ENCODE measurements at places on chromosomes 5 and 9. TPM values are rescaled to one million over a fixed set of nuclear protein-coding genes. Genes with fewer than 3 reads are reported as not detected.

- DNase-seq, result no peak
These were observed 320.5 kb upstream of the PANK3 start for GRCh38 chr5:168899673-168900072.

DNA sequence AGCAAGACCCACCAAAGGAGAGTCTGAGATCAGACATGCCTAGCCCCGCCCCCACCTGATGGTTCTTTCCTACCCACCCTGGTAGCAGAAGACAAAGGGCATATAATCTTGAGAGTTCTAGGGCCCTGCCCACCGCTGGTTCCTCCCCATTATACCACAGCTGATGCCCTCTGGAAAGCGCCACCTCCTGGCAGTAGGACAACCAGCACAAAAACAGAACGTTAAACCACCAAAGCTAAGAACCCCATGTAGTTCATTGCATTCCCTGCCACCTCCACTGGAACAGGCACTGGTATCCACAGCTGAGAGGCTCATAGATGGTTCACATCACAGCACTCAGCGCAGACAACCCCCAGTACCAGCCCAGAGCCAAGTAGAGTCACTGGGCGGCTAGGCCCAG, 81.2 kb upstream of the TRPC7 start:
- DNase-seq, result no peak

DNA sequence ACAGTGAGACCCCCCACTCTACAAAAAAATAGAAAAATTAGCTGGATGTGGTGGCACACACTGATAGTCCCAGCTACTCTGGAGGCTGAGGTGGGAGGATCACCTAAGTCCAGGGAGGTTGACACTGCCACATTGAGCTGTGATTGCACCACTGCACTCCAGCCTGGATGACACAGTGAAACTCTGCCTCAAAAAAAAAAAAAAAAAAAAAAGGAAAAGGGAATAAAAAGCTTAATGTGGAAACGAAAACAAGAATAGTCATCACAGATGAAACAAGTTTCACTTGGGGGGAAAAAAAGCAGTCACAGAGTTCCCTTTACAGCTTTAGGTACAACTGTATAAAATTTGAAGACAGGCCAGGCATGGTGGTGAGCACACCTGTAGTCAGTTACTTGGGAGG, 84.2 kb downstream of the FNBP1 start:
- DNase-seq, result no peak

- no peak for DNase-seq
These were observed 95.1 kb downstream of the MAP1B start for GRCh38 chr5:72202331-72202825.

- no peak for DNase-seq
These were observed 172.2 kb downstream of the TRPM3 start for GRCh38 chr9:70949239-70949638.

DNA sequence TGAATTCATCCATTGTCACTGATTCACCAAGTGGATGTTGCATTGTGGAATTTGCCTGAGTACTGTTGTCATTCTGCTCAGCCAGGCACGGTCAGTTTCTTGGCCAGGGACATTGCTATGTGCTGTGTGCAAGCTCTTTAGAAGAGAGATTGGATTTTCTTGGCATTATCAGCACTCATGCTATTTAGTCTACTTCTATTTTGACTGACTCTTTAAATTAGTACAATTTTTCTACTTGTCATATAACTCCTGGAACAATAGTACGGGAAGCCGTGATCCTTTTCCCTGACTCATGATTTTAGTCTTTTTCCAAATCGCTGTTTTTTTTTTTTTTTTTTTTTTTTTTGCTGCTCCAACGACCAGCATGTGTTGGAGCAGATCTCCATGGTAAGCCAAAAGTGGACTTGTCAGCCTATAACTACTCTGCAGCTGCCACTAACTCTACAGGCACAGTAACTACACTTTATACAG, 129.7 kb downstream of the CDC42SE2 start:
- DNase-seq, result no peak

DNA sequence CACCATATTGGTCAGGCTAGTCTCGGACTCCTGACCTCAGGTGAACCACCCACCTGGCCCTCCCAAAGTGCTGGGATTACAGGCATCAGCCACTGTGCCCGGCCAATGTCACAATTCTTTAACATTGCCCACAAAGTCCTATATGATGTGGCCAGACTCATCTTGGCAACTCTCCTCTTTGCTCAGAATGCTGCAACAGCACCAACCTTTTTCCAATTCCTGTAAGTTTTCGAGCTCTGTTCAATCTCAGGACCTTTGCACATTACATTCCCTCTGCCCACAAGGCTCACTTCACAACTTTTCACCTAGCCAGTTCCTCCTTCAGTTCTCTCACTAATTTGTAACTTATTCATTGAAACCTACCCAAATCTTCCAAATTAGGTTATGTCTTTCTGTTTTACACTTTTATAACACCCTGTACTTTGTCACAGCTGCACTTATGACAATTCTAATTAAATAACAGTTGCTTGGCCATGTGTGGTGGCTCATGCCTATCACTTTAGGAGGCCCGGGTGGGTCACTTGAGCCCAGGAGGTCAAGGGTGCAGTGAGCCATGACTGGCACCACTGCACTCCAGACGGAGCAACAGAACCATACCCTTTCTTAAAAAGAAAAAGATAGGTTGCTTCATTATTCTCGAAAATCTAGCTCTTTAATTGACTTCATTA, 30.9 kb upstream of the GLDC start:
- no peak for DNase-seq

DNA sequence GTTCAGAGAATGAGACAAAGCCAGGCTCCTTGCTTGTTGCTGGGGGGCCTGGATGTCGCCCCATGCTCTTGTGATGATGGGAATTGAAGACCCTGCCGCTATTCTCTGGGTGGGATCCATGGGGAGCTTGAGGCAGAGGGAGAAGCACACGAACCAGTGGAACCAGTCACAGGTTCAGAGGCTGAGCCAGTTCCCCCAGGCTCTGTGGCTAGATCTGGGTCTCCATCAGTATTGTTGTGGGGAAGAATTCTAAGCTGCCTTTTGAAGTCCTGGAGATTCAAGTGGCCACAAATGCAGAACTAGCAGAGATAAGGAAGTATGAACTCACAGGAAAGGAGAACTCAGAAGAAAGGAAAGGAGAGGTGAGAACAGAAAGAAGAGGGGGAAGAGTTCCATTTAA, 219.4 kb downstream of the MSX2 start:
- DNase-seq, result no peak

DNA sequence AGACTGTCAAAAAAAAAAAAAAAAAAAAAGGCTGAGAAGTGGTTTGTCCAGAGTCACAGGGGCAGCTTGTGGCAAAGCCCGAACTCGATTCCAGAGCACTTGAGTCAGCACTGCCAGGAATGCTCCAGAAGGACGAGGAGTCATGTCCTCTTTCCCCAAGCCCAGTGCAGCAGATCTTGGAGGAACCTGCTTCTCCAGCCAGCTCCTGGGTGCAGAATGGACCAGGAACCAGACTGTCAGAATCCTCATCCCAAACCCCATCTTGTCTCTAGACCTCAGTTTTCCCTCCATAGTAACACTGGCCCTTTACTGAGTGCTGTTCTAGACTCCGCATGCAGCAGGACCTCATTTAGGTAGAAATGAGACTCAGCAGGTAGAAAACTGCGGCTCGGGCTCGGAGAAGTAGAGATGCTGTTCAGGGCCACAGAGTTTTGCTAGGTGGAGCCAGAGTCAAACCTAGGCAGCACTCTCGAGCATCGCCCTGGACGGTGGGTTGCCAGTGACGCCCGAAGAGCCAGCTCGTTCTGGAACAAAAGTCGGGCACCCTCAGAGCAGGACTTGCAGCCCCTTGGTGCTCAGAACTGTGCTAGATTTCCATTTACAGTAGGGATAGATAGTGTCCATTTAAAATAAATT, 15.4 kb downstream of the CD74 start:
- DNase-seq, result no peak

GRCh38 chr5:165502893-165503691, 1997.7 kb downstream of the MAT2B start:
- DNase-seq, result no peak

DNA sequence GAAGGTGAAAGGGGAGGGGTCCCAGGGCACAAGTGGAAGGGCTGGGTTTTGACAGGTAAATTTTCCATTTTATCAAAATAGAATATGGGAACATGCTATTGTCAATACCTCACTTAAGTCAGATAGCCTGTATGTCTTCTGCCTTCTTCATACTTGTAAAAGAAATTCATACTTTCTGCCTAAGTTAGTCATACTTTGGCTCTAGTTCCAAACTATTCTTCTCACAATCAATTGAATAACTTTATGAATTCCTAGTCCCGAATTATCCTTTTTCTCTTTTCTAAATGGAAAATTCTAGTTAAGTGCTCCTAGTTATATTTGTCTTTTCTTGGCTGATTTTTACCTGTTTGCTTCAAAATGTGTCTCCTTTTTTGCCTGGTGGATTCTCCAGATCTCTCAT, 271.4 kb downstream of the CSNK1G3 start:
- no peak for DNase-seq

GRCh38 chr9:109639674-109640579, 140.1 kb upstream of the PALM2AKAP2 start:
- DNase-seq, result peak; percentile 68

GRCh38 chr5:118199801-118200200, 788.5 kb downstream of the DTWD2 start:
- DNase-seq, result no peak

DNA sequence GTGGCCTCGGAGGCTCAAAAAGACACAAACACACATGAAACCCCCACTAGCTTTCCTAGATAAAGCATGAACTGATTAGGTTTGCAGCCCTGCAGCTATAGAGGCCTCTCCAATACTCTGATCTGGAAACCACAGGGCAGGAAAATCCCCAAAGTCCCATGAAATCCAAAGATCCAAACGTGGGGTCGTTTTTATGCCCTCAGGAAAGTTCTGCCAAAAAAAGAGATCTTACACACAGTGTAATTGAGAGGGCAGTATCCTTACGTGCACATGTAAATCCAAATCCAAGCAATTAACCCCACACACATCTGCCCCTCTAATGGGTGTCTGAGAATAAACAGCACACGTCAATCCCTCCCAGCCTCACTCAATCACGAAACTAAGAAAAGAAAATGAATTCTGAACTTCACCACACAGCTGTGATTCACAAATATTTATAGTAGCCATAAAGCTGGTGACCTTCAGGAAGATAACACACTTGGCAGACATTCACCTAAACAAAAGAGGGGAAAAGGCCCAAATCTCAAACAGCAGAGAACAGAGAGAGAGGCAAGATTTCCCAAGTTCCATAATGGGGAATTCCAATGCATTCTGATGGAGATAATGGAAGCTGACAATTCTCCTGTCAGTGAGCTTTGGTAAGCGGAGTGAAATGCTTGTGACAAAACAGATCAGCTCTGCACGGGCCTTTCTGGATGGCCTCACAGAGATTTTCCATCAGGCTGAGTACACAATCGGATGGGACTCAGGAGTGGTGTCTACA, 114.2 kb downstream of the SEMA5A start:
- no peak for DNase-seq

- no peak for DNase-seq
These were observed 123.7 kb downstream of the RANBP17 start for GRCh38 chr5:170985486-170985885.

GRCh38 chr9:111284703-111285102, 45.3 kb downstream of the OR2K2 start:
- DNase-seq, result no peak

- peak; percentile 26 for DNase-seq
These were observed 86.7 kb upstream of the PCA3 start for GRCh38 chr9:76677481-76678055.

DNA sequence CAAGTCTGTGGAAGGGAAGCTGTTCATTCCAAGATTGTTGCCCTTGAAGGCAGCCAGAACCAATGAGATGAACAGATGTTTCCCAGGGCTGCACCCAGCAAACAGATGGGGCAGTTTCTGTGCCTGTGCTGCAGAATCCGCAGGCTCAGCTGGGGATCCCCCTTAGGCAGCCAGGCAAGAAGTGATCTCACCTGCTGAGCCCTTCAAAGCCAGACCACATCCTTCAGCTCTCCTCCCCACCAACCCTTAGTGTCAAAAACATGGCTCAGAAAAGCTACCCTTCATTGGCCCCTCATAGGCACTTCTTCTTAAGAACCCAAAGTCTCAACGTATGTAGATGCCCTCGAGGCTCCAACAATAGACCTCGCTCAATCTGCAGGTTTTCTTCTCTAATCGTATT, 626.7 kb downstream of the CCDC171 start:
- no peak for DNase-seq

GRCh38 chr9:134209731-134210311, 45.5 kb upstream of the RNU6ATAC start:
- DNase-seq, result peak; percentile 36

GRCh38 chr5:14171621-14172020, 28.5 kb downstream of the TRIO start:
- no peak for DNase-seq

DNA sequence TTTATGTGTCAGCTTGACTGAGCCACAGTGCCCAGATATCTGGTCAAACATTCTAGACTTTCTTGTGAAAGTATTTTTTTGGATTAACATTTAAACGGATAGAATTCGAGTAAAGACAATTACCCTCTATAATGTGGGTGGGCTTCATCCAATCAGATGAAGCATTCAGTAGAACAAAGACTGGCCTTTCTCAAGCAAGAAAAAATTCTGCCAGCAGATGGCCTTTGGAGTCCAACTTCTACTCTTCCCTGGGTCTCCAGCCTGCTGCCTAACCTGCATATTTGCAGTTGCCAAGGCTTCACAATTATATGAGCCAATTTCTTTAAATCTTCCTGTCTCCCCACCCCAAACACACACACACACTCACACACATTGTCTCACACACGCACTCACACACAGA, 86.4 kb downstream of the MED10 start:
- DNase-seq, result no peak

GRCh38 chr5:8508231-8508630, 639.3 kb downstream of the MTRR start:
- DNase-seq, result no peak

Gene NCS1
- 9.3 TPM for polyA plus RNA-seq

Gene RXRA
- polyA plus RNA-seq, result 66.0 TPM

Gene IFNA7
- not detected for polyA plus RNA-seq

Gene PCDHGA6
- 2.2 TPM for polyA plus RNA-seq

Gene PCDHGA5
- polyA plus RNA-seq, result 2.0 TPM

Gene IL5
- polyA plus RNA-seq, result not detected

Gene CRB2
- polyA plus RNA-seq, result 0.02 TPM

Gene TEX48
- polyA plus RNA-seq, result not detected

Gene CAST
- polyA plus RNA-seq, result 222 TPM

Gene FBN2
- polyA plus RNA-seq, result 1.5 TPM

Gene SV2C
- 0.02 TPM for polyA plus RNA-seq

Gene TXNDC8
- polyA plus RNA-seq, result not detected

Gene ALDH7A1
- polyA plus RNA-seq, result 31.6 TPM

Gene TOR4A
- 6.2 TPM for polyA plus RNA-seq

Gene SLC34A3
- not detected for polyA plus RNA-seq

Gene CTSL
- 150 TPM for polyA plus RNA-seq

Data from right cardiac atrium (tissue), 5 donors.